ENCODE measurements at places on chromosomes 7 and 10. TPM values are rescaled to one million over a fixed set of nuclear protein-coding genes. Genes with fewer than 3 reads are reported as not detected.

TRPV5 gene
- not detected for total RNA-seq

FKBP6 gene
- total RNA-seq, result not detected

TMEM236 gene
- total RNA-seq, result not detected

CACUL1 gene
- total RNA-seq, result 30.2 TPM

RADIL gene
- 0.82 TPM for total RNA-seq

LRRTM3 gene
- total RNA-seq, result not detected

SFRP4 gene
- total RNA-seq, result not detected

CH25H gene
- total RNA-seq, result not detected

MEIG1 gene
- total RNA-seq, result not detected

PIK3CG gene
- 55.6 TPM for total RNA-seq

WASHC2A gene
- 31.0 TPM for total RNA-seq

ZNF488 gene
- total RNA-seq, result not detected

PLAC9 gene
- not detected for total RNA-seq

MRPL43 gene
- total RNA-seq, result 46.1 TPM

NEUROG3 gene
- total RNA-seq, result not detected

ASIC3 gene
- total RNA-seq, result 3.2 TPM

COL17A1 gene
- total RNA-seq, result not detected

OTUD1 gene
- total RNA-seq, result 8.9 TPM

HOXA4 gene
- total RNA-seq, result not detected

PNLIPRP1 gene
- not detected for total RNA-seq

AKR1C4 gene
- total RNA-seq, result not detected

LRRN3 gene
- total RNA-seq, result 204 TPM

IFIT1B gene
- not detected for total RNA-seq

ACBD5 gene
- total RNA-seq, result 20.6 TPM

COA1 gene
- 52.7 TPM for total RNA-seq

AGBL3 gene
- total RNA-seq, result 3.6 TPM

CLDN12 gene
- 2.6 TPM for total RNA-seq

FAM25C gene
- not detected for total RNA-seq

CNNM1 gene
- total RNA-seq, result 0.23 TPM

OR2A12 gene
- total RNA-seq, result not detected

IKZF1 gene
- total RNA-seq, result 374 TPM

PPP1R3A gene
- total RNA-seq, result not detected

DNMBP gene
- total RNA-seq, result 4.1 TPM

OR2A42 gene
- not detected for total RNA-seq

ARHGAP22 gene
- not detected for total RNA-seq

PFKP gene
- total RNA-seq, result 233 TPM

FXYD4 gene
- total RNA-seq, result not detected

NUTM2D gene
- 2.0 TPM for total RNA-seq

CDH23 gene
- total RNA-seq, result 4.7 TPM

DNAJC1 gene
- 22.4 TPM for total RNA-seq

TRPV6 gene
- not detected for total RNA-seq

SPRN gene
- total RNA-seq, result not detected

OPN1SW gene
- not detected for total RNA-seq

CCDC146 gene
- 12.9 TPM for total RNA-seq

HMX3 gene
- total RNA-seq, result not detected

PAX4 gene
- not detected for total RNA-seq

AGFG2 gene
- 43.0 TPM for total RNA-seq

EVX1 gene
- not detected for total RNA-seq

ANKRD30A gene
- not detected for total RNA-seq

Measured in activated CD8-positive, alpha-beta T cell treated with anti-CD3 and anti-CD28 coated beads, Interleukin-2, amount 10 ng/mL, durations not matched to agents 7 days and 5 days (primary cell).